ENCODE measurements at places on chromosomes 3 and 15.
A peak's percentile ranks its signal among the peaks of the same experiment; 100 is the strongest.

DNA sequence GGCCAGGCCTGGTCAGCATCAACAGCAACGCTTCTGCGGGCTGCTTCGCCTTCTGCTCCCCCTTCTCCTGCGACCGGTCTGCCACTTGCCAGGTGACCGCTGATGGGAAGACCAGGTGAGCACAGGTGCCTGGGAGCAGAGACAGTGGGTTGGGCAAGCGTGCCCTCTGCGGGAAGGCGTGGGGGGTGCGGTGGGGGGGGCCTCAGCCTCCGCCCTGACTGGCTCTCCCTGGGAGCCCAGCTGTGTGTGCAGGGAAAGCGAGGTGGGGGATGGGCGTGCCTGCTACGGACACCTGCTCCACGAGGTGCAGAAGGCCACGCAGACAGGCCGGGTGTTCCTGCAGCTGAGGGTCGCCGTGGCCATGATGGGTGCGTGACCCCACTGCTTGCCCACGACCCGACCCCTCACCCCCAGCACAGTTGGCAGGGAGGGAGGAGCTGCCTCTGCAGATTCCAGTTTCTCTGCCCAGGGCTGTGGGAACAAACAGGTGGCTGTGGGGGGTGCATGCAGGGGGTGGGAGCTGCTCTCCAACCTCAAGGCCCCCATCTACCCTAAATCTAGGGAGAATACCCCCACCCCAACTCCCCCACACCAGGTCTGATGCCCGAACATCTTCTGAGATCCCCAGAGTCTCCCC is 8.8 kb downstream of the STAB1 start:
- DNase-seq, result peak; percentile 55

DNA sequence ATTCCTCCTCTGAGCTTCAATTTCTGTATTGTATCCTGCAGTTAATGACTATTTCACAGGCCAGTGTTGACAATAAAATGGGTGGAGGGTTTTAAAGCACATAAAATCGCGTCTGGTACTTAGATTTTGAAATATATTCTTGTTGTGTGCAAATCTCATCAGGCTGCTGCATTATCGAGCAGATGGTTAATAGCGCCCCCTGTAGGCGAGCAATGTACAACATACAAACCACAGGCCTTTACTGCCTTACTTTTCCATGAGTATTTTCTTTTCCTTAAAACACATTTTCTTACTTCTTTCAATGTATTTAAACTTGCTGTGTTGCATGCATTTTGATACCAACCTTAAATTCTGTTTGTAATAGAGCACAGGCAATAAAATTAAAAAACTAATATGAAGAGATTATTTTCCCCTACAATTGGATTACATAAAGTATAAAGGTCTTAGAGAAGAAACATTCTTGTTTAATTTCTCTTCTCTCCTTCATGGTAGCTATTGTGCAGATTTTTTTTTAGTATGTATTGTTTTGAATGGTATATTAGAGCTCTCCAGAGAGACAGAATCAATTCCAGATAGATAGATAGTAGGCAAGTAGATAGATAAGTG is 608.4 kb downstream of the CADM2 start:
- DNase-seq, result peak; percentile 61

- DNase-seq, result no peak
Measured at GRCh38 chr3:134291319-134292254, 40.9 kb upstream of the RYK start.

- DNase-seq, result peak; percentile 28
Measured at GRCh38 chr15:58432401-58432800, 610 bp downstream of the LIPC start.

DNA sequence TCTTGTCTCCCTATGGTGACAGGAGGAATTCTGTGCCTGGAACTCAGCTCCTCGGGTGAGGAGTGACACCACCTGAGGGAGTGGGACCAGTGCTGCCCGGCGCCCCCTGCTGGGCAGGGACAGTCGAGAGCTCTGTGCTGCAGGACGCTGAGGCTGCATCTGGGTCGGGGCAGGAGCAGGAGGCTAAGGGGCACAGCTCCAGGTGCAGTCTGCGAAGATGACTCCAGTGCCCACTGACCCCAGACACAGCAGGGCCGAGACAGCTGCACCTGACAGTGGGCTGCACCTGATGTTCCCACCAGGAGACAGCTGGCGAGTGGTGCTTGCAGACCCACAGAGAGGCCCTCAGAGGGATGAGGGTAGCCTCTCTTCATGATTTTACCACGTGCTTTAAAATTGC is 152.9 kb downstream of the ATP10A start:
- DNase-seq, result no peak

DNA sequence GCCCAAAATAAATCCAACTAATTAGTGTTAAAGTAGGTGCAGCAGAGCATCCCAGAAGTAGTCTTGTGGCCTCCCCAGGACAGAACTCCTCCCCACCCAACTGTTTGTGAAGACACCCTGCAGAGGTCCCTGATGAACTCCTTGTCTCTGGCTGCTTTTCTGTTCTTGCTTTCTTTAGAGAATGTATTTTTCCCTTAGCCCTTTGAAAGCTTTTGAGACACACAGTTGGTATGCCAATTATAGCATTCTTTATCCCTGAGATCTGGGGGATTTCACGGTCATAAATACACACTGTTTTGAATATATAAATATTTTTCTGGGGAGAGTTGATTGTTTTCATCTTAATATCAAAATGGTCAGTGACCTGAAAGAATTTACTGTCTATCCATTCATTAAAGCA is 9.8 kb downstream of the TFG start:
- no peak for DNase-seq

DNA sequence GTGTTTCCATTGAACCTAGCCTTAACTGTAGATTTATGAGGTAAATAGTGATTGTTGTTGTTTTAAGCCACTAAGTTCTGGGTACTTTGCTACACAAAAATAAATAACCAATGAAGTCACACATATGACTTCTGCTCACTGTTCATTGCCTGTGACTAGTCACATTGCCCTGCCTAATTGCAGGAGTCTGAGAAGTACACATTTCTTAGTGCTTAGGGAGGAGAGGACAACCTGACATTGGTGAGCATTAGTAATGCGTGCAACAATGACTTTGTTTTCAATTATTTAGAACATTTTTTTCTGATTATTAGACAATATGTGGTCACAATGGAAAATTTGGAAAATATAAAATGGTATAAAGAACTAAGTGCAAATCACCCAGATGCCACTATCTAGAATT is 133.2 kb upstream of the DAZL start:
- no peak for DNase-seq

DNA sequence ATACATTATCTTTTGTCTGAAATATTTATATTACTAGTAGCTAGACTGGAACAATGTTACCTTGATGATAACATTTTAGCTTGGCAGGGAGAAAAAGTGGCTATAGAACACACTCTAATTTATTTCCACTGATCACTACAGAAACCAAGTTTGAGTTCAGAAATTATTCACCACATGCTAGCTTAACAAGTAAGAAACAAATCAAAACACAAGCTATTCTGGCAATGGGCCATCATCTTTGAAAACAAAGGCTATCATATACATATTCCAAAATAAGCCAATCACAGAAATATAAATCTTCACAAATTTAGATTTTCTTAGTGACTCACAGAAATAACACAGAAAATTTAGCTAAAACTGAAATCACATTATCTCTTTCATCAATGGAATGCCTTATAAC is 17.1 kb downstream of the AQR start:
- no peak for DNase-seq

DNA sequence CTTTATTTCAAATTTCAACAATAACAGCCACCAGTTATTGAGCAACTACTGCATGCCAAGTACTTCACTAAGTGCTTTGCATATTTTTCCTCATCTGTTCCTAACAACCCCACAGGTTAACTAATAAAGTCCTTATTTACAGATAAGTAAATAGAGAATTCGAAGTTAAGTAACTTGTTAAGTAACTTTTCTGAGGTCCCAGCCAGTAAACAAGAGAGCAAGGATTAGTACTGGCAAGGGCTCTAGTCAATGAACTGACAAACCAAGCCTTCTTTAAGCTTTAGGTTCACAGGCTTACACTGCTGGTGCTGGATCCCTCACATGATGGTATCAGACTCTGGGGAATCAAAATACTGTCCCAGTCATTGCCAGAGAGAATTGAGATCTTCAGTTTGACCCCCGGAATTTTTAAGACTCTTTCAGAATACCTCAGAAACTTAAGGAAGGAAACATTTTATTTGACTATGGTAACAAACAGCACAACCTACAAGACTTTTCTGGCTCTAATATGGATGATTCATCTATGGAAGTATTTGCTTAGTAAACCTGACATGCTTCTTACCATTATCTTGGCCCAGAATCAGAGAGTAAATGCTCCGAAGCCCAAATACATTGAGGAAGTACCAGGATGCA is 16.5 kb downstream of the EMC3 start:
- no peak for DNase-seq

GRCh38 chr3:177295116-177295515 is 97.8 kb upstream of the TBL1XR1 start:
- no peak for DNase-seq

DNA sequence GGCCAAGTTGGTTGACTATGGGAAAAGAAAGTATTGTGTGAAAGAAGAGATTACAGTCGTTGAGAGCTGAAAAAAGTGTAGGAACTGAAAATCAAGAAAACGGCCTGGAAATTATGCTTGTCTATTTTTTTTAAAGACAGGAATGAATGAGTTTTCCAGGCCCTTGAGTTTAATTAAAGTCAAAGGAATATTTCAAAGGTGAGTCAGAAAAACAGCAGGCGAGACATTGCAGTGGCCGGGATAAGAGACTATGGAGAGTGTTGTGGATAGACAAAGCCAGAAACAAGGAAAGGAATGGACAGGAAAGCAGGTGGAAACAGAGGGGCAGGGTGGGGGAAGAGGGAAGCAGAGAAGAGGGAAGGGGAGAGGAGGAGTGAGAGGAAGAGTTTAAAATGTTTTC is 275.1 kb upstream of the LRTM1 start:
- DNase-seq, result no peak

DNA sequence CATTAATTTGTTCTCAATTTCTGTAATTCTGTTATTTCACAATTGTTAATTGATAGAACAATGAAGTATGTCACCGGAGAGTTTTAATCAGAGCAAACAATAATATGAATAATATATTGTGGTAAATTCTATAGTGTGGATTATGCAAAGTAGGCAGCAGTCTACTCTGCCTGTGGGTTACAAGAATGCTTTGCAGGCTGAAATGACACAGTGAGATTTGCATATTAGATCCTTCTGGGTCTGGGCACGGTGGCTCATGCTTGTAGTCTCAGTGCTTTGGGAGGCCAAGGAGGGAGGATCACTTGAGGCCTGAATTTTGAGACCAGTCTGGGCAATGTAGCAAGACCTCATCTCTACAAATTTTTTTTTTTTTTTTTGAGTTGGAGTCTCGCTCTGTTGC is 12.5 kb downstream of the COPG1 start:
- peak; percentile 65 for DNase-seq

DNA sequence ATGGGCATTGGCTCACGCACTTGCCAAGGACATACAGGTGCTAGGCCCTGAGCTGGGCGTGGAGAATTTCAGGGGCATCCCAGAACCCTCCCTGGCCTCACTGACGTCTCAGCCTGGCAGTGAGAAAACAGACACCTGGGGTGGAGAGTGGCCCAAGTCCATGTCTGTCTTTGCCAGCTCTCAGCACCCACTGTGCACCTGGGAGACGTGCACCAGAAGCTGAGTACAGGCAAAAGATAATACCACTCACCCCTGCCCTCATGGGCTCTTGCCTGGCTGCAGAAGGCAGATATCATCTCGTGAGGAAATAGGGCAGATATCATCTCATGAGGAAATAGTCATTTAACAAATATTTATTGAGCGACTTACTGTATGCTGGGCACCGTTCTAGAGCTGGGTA is 8.0 kb downstream of the LOXL1 start:
- DNase-seq, result no peak

DNA sequence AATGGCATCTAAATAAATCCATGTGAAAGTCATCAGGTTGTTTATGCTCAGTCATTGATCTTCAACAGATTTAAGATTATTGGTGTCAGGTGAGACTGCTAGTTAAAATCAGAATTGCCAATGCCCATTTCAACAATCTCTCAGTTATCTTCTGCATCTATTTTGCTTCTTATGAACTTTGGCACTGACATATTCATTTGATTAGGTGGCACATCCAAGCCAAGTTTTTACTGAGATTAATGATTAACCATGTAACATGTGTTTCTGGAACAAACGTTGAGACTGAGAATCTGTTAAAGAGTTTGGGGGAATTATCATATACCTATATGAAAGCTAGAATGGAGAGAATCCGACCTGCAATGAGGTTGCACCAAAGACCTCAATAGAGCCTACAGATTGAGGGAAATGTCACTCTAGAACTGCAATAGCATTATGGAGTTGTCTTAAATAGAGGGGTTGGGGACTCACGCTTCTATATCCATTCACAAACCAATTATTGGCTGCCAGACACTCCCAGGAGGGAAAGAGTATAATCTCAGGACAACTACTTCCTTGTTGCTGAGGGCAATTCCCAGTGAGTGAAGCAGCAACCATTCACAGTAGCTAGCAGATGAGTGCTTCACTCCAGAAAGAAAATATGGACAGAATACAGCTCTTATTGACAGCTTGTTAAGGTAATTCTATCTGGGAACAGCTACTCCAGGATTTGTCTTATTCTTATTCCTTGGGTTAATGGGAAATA is 891.3 kb downstream of the SQOR start:
- DNase-seq, result peak; percentile 17

GRCh38 chr3:186456731-186457191 is 87.4 kb downstream of the CRYGS start:
- no peak for DNase-seq

DNA sequence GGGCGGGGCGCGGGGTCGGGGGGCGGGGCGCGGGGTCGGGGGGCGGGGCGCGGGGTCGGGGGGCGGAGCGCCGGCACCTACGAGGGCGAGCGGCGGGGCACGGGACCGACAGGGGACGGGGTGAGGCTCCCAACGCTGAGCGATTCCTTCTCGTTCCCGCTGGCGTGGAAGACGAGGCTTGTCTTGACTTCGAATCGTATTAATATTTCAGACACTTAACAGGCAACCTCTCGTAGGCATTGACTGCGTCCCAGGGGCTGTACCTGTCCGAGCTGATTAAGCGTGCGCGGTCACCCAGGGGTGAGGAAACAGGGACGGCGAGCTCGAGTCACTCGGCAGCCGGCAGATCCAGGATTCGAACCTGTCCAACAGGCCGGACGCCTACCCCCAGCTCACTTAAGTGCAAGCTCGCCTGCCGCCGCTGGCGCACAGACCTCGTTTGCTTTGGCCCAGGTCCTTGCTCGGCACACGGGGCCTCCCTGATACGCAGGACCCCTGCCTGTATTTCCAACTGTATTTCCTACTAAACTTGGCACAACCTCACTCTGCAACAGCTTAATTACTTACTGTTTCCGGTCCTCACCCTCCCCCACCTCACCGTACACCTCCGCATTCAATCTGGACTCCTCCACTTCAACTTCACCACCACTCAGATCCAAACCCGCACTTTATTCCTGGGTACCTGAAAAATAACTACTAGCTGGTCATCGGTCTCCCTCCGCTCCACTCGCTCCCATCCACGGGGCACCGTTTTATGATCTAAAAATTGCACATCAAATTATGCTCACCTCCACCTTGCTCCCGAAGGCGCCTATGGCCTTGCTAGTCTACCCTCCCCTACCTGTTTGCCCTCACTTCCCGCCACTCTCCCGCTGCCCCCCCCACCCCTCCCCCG is 722 bp upstream of the ZXDC start:
- DNase-seq, result peak; percentile 87
